Central memory CD4-positive, alpha-beta T cell (primary cell): ENCODE measurements at places on chromosomes 11 and 22.
A peak's percentile ranks its signal among the peaks of the same experiment; 100 is the strongest.

DNA sequence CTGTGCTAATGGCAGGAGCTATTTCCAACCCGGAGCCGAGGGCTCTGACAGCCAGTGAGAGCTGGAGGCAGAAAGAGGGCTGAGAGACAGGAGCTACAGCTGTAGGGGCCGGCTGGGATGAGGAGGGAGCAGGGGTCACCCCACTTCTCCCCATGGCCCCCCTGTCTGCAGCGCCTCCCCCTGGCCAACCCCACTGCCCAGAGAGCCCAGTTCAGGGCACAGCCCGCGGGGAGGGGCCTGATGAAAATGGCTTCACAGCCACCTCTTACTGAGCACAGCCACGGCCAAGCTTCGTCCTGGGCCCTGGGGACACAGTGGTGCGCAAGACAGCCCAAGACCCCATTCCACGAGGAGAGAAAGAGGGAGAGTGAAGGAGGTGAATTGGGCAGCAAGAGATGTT is 27.9 kb downstream of the RPL3 start:
- no peak for DNase-seq

DNA sequence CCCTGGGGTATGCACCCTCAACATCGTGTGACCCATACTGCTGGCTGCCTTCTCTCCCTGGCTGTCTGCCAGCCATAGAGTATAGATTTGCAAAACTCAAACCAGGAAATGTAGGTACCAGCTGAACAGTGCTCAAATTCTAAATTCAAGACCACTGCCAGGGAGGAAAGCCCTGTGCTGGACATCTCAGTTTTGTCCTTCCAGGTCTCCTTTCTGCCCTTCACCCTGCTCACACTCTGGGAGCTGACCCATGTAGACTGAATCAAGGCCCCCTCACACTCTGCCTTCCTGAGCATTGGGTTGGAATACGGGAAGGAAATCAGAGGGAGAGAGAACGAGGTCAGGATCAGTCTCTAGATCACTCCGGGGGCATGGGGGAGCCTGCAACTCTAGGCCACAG is 12.4 kb upstream of the DRD2 start:
- DNase-seq = no peak

DNA sequence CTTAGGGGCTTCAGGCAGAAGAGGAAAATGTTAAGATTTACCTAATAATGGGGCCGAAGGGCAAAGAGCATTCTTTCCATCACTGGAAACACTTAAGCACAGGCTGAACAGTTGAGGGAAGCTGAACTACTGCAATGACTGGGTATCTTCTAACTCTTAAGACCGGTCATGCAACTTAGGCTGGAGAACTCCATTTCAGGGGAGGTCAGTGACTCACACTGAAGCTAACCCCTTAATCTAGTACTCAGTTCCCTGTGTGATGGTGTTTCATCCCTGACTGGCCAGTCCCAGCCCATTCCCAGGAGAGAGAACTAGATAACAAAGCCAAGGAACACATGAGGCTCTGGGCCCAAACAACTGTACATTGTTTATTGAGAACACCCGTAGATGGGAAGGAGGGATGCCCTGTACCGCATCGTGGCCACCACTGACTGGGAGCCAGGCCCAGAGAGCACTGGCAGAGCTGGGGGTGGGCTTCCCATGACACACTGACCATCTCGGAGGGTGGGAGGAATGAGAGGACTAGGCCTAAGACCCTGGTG is 10.5 kb downstream of the RPL27A start:
- DNase-seq = no peak

- DNase-seq = no peak
Observed at GRCh38 chr11:15202626-15203025, 87.9 kb downstream of the INSC start.

GRCh38 chr11:58028687-58029411 is 1.9 kb upstream of the OR6Q1 start:
- no peak for DNase-seq

DNA sequence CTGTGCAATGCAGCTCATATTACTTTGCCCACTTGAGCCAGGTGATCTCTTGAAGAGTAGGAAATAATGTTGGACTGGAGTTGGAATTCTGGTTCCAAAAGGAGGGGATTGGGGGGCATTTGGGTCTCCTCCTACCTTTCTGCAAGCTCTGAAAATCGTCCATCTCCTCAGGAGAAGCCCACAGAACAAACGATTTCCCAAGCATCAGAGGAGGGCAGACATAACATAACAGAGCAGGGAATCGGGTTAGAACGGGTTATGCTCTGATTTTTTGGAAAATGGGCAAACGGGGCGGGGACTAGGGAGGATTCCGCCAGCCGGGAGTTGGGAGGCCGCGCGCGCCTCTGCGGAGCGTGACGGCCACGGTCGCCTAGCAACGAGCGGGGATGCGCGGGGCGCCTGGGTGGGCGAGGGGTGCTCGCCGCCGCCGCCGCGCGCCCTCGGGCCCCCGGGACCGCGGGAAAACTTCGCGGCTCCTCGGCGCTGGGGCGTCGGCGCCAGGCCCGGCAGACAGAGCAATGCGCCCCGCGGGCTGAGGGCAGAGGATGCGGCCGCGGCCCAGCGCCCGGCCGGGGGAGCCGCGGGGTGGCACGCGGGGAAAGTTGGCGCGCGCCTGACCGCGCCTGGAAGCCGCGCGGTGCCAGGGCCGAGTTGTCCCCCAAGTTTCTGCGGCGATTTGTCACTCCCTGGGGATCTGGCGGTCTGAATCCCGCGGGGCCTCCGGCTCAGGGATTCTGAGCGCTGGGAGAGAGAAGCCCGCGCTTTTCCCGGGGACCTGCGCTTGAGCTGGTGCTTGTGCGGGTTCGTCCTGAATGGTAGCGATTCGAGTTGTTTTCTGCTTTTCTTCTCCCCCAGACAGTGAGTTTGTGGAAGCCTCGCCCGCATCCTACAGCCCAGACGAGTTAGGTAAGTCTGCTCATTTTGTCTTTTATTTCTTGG is 27.8 kb upstream of the AMOTL1 start:
- DNase-seq = no peak

GRCh38 chr11:132714859-132715440 is 817.4 kb downstream of the OPCML start:
- no peak for DNase-seq

GRCh38 chr22:37760152-37760551 is 47.6 kb upstream of the GCAT start:
- DNase-seq = no peak

DNA sequence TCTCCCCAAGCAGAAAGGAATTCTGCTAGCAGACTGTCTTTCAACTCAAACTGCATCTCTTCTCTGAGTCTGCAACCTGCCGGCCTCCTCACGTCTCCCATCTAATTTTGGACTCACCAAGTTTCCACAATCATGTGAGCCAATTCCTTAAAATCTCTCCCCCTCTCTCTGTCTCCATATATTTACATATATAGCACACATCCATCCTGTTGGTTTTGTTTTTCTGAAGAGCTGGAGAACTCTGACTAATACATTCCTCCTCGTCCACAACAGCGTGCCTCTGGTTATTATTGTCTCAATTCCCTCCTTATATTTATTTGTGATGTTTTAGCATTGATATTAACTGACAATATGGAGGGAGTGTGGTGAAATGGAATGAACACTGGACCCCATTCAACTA is 29.6 kb upstream of the FJX1 start:
- DNase-seq = no peak

DNA sequence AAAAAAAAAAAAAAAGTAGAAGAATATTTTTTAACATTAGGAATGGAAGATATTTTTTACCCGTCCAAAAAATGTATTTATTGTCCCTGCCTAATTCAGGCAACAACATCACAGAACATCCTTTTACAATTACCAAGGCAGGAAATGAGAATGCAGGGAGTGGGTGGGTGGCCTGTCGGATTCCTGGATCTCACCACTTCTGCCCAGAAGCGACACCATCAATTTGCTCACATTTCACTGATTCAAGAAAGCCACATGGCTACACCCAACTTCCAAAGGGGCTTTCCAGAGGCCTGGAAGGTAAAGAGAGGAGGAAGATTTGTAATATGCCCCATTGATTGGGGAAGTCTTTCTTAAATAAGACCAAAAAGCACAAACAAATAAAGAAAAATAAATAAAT is 93.8 kb upstream of the CLPB start:
- DNase-seq = no peak

GRCh38 chr22:30195245-30196140 is 51.1 kb downstream of the LIF start:
- DNase-seq = no peak

DNA sequence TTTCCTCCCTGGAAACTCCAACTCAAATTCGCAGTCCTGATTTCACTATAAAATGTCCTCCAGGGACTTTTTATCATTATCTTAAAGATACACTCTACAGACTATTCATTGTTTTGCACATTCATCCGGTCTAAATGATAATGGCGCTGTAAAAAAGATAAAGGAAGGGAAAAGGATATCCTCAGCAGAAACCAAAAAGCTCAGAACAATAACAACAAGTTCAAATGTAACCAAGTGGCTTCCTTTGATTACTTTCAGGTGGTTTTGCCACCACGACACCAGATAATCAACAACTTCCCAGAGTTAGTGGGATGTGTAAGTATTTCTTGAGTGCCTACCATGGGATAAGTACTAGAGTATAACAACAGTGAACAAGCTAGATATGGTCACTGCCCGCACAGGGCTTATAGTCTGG is 26.3 kb downstream of the PRCP start:
- DNase-seq = peak; percentile 19

- DNase-seq = no peak
Observed at GRCh38 chr11:64864473-64865285, 13.7 kb downstream of the EHD1 start.

GRCh38 chr22:43885319-43885671 is 6.5 kb downstream of the PNPLA5 start:
- no peak for DNase-seq

- DNase-seq = no peak
Observed at GRCh38 chr22:16987822-16988221, 20.2 kb downstream of the GAB4 start.

GRCh38 chr11:63765688-63766241 is 2.8 kb downstream of the ZFTA start:
- no peak for DNase-seq

GRCh38 chr11:64751580-64751979 is 7.6 kb upstream of the RASGRP2 start:
- DNase-seq = no peak

- peak; percentile 76 for DNase-seq
Observed at GRCh38 chr22:42369250-42370041, 62.8 kb downstream of the NFAM1 start.

- no peak for DNase-seq
Observed at GRCh38 chr11:35118906-35119305, 20.1 kb upstream of the CD44 start.

GRCh38 chr11:58928691-58929090 is 10.6 kb upstream of the GLYATL1 start:
- DNase-seq = no peak

DNA sequence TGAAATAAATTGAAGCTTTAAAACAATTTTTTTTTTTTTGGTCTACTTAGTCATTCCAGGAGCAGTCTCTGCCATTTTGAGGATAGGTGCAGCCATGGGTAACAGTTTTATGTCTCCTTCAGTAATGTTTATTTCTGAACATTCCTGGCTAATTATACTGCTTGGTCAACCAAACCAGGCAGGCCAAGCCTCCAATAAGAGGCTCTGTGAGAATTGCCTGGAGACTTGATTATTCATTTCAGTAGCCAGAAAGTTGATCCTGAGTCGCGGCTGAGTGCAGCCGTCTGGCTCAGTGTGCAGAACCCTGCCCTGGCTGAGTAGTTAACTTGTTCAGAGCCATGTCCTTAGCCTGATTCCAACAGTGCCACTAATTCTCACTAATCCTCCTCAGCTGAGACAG is 364.0 kb upstream of the FAT3 start:
- DNase-seq = no peak

DNA sequence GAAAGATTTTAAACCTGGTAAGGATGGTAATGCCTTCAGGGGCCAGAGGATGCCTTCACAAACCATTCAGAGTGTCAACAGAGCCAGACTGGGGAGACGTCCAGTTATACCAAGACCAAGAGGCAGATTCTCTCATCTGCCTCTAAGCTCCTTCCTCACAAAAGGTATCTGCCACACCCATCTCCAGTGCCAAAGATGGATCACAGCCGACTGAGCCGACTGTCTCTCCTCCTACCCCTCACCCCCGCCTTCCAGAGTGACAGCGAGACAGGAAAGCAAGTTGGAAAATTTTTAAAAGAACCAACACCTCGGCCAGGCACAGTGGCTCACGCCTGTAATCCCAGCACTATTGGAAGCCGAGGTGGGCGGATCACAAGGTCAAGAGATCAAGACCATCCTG is 79.1 kb upstream of the AKIP1 start:
- DNase-seq = no peak

GRCh38 chr22:46913351-46913750 is 150.9 kb downstream of the TBC1D22A start:
- DNase-seq = no peak

DNA sequence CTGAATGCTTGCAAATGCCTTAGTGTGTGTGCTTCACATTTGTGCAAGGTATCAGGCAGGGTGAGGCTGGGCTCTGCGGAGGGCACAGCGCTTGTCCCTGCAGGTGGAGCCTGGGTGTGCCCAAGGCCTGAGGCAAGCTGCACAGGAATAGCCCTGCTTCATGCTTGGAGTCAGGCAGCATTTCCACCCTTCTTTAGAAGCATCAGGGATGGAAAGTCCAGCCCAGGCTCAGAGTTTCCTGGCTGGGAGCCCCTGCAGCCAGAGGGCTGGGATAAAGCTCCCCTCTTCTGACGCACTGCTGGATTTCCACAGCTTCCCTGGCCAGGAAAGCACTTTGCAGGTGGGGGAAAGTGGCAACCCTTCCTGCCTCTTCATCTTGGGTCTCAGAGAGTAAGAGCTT is 63.4 kb downstream of the GALNT18 start:
- DNase-seq = no peak

GRCh38 chr11:69088676-69089146 is 40.0 kb downstream of the TPCN2 start:
- peak; percentile 36 for DNase-seq

GRCh38 chr22:35440129-35440528 is 40.2 kb downstream of the MCM5 start:
- no peak for DNase-seq

DNA sequence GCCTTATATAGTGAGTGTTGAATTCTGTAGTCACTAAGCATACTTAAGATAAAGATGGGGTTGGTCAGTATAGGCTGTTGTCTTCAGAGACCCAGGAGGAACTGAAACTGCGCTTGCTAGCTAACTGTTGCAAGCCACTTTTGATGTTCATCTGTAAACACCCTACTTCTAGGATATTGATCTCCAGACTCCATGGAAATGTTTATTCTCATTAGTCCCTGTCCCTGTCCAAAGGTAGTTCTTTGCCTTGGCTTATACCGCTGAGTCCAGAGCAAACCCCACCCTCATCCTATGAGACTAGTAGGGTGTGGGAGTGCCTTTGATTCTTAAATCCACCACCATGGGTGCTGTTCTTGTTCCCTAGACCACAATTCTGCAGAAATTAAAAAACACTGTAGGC is 36.4 kb downstream of the DEPDC5 start:
- DNase-seq = no peak

- no peak for DNase-seq
Observed at GRCh38 chr22:27439131-27439530, 362.4 kb downstream of the MN1 start.

GRCh38 chr22:35648066-35649025 is at the start of gene APOL6:
TSS of gene APOL6 (plus strand) at chr22:35648446. CDS start at chr22:35656426, 7,980 bp downstream.
- peak; percentile 78 for DNase-seq
